ENCODE measurements at places on chromosomes 1 and 21. TPM values are rescaled to one million over a fixed set of nuclear protein-coding genes. Genes with fewer than 3 reads are reported as not detected.
A peak's percentile ranks its signal among the peaks of the same experiment; 100 is the strongest.

DNA sequence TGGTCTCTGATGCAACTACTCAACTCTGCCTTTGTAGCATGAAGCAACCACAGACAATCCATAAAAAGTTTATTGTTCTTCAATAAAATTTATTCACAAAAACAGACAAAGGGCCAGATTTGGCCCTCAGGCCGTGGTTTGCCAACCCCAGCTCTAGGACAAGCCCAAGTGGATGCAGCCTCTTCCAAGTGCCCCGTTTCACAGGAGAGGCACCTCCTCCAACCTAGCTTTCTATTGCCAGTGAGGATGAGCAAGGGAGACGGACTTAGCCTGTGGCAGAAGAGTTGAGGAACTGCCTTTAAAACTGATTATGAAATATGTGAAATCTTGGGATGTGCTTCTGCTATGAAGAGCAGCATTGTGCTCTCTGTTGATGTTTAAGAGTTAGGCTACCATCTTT lies 105.4 kb downstream of the PSMG1 start:
- no peaks in the 10 kb centered on the region for H3K36me3 ChIP-seq
- H3K27me3 ChIP-seq, result no peaks in the 10 kb centered on the region

DNA sequence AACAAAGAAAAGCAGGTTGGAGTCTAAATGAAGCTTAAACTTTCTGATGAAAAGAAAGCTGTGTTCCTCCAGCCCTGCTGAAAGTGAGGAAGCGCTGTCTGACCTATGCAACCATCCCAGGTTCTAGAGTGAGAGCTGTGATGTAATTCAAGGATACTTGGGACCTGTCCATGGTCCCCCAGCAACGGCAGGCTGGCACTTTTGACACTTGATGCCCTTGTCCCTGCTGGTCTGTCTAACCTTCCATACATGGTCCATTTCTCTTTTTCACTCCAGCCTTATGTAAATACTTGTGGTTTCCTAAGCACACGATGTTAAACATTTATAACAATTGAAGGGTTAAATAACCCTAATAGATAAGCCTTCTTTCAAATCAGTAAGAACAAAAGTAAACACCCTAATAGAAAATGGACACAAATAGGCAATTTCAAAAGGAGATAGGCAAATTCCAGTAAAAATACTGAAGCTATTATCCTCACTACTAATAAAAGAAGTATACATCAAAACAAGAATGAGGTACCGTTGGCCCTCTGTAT lies 17.7 kb upstream of the KDM4A start:
- H3K27ac ChIP-seq, result no peak overlapping the region
- no peak for DNase-seq
- no peaks in the 10 kb centered on the region for H3K36me3 ChIP-seq
- no peak overlapping the region for H3K4me3 ChIP-seq
- H3K4me1 ChIP-seq, result no peaks in the 10 kb centered on the region

DNA sequence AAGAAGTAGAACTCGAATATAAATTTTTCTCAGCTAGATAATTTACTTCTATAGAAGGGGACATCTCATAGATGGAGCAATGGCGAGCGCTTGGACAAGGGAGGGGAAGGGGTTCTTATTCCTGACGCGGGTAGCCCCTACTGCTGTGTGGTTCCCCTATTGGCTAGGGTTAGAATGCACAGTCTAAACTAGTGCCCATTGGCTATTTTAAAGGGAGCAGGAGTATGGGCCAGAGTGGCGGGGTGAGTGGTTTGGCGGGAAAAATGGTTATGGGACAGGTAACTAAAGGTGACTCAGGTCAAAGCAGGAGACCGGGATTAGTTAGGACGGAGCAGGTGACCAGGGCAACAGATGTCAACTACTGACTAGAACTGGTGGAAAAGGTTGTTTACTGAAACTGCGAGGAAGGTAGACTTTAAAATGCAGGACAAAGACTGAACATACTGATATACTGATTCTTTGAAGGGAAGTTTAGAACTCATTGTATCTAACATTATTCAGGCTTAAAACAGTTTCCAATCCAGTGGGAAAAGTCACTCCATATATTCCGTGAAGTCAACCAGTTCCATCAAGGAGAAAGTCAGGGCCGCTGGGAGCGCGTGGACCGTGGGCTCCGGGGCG lies 940 bp upstream of the ATAD3A start:
- no peak for DNase-seq
- H3K4me3 ChIP-seq, result peak overlapping the region; percentile 74
- no peaks in the 10 kb centered on the region for H3K36me3 ChIP-seq

DNA sequence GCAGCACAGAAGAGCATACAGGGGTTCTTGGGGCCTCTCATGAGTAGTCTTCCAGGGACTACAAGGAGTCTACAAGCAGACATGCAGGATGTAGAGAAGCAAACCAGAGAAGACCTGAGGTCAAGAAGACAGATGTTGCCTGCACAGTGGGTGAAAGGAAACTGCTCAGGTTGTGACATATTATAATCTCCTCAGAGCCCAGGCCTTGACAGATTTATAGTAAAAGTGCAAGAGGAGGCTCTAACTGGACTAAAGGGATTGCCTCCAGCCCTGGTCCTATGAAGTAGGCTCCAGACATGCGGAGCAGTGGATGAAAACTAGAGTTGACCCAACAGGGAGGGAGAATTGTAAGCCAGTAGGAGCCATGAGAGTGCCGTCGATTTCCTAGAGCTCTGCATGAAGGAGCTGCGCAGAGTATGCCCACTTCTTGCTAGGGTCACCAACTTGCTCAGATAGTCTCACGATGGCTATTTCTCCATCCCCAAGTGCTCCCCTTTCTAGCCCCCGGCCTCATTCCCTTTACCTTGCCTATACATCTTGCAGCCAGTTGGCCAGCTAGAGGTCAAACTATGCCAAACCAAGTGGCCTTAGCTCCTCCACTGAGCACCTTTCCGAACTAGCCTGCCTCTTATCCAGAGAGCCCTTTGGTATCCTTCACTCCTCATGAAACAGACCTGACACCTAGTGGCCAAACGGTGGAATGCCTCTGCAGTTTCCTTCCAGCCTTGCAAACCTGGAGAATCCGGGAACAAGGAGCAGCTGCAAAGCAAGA lies 36.2 kb upstream of the IPO9 start:
- H3K36me3 ChIP-seq, result no peaks in the 10 kb centered on the region
- peak; percentile 80 for DNase-seq
- no peak overlapping the region for H3K27ac ChIP-seq
- H3K4me3 ChIP-seq, result no peak overlapping the region
- peaks cover 4% of the 10 kb centered on the region for H3K4me1 ChIP-seq

DNA sequence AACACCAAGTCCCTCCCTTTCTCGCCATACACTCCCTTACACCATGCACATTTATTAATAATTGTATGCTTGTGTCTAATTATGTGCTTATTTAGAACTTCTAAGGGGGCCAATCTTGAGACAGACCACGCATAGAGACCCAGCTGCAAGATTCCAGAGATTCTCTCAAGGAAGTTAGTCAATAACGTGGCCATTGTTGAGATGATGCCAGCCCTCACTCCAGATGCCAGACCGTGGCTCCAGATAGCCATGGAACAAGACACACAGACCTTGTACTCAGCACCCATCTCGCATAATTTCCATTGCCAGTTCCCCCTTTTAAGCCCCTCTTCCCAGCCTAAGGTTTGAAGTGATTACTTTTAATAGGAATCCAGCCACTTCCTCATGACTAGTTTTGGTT lies 62.4 kb downstream of the DIRAS3 start:
- H3K27ac ChIP-seq, result no peak overlapping the region
- H3K36me3 ChIP-seq, result no peaks in the 10 kb centered on the region
- H3K4me1 ChIP-seq, result no peaks in the 10 kb centered on the region
- no peak for DNase-seq
- no peaks in the 10 kb centered on the region for H3K27me3 ChIP-seq

- no peak for DNase-seq
- H3K36me3 ChIP-seq, result no peaks in the 10 kb centered on the region
- H3K27ac ChIP-seq, result no peak overlapping the region
- no peaks in the 10 kb centered on the region for H3K4me1 ChIP-seq
Measured at GRCh38 chr1:115706587-115707425, 61.7 kb downstream of the CASQ2 start.

DNA sequence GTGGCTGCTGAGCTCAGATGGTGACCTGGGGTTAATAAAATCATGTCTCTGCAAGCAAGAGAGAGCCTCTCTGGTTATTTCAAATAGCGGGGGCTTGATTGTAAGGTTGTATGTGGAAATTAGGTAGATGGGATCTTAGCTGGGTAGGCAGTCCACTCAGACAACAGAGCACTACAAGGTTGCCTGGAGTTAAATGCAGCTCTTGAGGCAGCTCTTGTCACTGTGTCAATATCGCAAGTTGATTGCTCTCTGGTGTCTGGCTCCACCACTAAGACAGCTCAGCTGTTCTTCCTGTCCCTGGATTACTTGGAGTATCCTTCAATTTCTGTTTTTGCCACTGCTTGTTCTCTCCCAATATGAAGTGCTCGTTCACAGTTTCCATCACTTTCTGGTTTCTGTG lies 93.8 kb downstream of the C21orf91 start:
- H3K27me3 ChIP-seq, result no peaks in the 10 kb centered on the region
- DNase-seq, result no peak

DNA sequence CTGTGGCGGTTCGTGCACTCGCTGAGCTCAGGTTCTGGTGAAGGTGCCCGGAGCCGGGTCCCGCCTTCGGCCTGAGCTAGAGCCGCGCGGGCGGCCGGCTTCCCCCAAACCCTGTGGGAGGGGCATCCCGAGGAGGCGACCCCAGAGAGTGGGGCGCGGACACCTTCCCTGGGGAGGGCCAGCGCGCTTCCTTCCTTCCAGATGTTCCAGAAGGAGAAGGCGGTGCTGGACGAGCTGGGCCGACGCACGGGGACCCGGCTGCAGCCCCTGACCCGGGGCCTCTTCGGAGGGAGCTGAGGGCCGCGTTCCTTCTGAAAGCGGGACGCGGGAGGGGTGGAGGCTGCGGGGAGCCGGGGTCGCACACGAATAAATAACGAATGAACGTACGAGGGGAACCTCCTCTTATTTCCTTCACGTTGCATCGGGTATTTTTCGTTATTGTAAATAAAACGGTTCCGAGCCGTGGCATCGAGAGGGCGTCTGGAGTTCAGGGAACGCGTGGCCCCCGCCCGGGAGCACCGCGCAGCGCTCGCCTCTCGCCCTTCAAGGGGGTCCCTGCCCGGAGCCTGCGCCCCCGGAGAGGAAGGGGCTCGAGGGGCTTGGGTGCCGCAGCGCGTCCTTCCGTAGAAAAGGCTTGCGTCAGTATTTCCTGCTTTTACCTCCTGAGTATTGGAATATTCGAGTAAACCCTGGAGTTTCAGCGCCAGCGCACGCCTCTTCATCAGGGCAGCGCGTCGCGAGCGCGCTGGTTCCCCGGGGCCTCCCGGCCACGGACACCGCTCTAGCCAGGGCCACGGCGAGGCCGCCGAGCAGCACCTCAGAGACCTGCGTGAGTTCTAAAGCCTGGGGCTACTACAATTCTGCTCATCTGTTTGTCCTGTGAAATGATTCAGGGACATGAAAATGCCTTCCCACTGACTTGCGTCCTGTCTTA lies 11.5 kb downstream of the YBEY start:
- H3K4me1 ChIP-seq, result peaks cover 5% of the 10 kb centered on the region
- no peak for DNase-seq
- no peak overlapping the region for H3K27ac ChIP-seq
- H3K36me3 ChIP-seq, result no peaks in the 10 kb centered on the region
- H3K4me3 ChIP-seq, result no peak overlapping the region

DNA sequence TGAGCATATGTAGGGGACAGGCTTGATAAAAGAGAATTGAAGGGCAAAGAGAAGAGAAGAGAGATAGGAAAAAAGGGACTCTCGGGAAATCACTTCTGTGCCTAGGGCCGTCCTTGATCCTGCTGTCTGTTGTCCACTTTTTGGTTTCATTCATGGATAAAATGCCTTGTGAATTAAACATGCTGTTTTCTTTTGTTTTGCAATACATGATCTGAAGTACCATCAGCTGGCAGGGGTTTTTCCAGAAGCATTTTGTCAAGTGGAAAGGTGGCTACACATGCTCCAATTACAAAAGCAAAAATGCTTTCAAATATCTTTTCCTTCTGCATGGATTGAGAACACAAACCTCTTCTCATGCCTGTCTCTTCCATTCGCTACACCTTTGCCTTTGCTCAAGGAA lies 361.7 kb downstream of the PDE4B start:
- no peaks in the 10 kb centered on the region for H3K36me3 ChIP-seq
- no peaks in the 10 kb centered on the region for H3K27me3 ChIP-seq
- no peak for DNase-seq
- H3K4me3 ChIP-seq, result no peak overlapping the region
- H3K4me1 ChIP-seq, result no peaks in the 10 kb centered on the region
- H3K27ac ChIP-seq, result no peak overlapping the region

- no peak overlapping the region for H3K27ac ChIP-seq
- H3K4me3 ChIP-seq, result no peak overlapping the region
- no peaks in the 10 kb centered on the region for H3K27me3 ChIP-seq
- H3K4me1 ChIP-seq, result no peaks in the 10 kb centered on the region
Measured at GRCh38 chr1:207863893-207864535, 46.9 kb downstream of the CD34 start.

DNA sequence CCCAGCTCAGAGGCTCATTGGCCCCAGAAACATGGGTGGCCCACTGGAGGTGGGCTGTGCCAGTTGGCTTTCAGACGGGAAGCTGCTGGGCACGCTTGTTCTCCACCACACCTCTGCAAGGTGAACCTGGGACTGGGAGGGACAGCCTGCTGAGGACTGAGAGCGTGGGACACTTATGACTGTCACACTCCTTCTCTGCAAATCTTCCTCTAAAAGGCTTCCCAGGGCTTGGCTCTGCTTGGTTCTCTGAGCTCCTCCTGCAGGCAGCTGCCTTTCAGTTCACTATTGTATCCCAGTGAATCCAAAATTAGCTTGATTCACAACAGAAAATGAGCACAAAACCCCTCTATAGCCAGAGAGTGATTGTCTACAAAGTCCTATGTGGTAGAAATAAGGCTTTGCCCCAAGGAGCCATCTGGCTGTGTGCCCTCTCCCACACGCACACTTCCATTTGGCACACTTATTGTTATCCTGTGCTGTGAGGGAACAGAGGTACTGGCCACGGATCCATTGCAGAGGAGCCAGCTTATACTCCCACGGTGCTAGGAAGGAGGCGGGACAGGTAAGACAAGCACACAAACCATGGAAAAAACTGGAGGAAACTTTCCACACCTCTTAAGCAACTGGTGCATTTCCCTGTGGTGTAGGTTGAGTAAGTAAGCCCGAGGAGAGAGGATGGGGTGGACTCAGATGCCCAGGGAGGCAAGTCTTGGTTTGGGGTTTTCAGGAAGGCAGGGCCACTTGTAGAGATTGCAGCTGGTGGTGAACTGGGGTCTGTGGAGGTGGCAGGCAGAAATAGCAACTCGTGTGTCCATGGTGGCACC lies 18.9 kb upstream of the BTG2 start:
- H3K27ac ChIP-seq, result no peak overlapping the region
- peaks cover 3% of the 10 kb centered on the region for H3K27me3 ChIP-seq
- H3K4me1 ChIP-seq, result no peaks in the 10 kb centered on the region
- DNase-seq, result no peak
- no peaks in the 10 kb centered on the region for H3K36me3 ChIP-seq
- H3K4me3 ChIP-seq, result no peak overlapping the region

- no peak overlapping the region for H3K4me3 ChIP-seq
- no peak overlapping the region for H3K27ac ChIP-seq
- H3K36me3 ChIP-seq, result no peaks in the 10 kb centered on the region
- no peaks in the 10 kb centered on the region for H3K4me1 ChIP-seq
Measured at GRCh38 chr1:57362480-57362879, 61.4 kb downstream of the DAB1 start.

Gene FGR
- 0.18 TPM for total RNA-seq

Gene VWA1
- total RNA-seq, result 858 TPM

All from Panc1 (cell line).